NCI-H2081 (cell line): ENCODE measurements at places on chromosomes 7 and 10.

DNA sequence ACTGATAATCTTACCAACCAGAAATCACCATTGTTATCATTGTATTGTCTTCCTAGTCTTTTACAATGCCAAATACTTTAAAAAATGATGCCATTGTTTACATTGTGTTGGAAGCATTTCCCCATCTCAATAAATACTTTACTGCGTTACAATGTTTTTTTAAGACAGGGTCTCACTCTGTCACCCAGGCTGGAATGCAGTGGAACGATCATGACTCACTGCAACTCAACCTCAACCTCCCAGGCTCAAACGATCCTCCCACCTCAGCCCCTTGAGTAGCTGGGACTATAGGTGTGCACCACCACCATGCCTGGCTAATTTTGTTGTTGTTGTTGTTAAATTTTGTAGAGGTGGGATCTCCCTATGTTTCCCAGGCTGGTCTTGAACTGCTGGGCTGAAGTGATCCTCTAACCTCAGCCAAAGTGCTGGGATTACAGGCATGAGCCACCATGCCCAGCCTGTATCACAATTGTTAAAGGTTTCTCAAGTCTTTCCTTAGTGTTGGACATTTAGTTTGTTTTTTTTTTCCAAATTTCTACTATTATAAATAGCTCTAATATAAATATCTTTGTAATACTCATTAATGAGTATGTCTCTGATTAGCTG is 13.5 kb downstream of the LRMDA start:
- DNase-seq, result no peak

DNA sequence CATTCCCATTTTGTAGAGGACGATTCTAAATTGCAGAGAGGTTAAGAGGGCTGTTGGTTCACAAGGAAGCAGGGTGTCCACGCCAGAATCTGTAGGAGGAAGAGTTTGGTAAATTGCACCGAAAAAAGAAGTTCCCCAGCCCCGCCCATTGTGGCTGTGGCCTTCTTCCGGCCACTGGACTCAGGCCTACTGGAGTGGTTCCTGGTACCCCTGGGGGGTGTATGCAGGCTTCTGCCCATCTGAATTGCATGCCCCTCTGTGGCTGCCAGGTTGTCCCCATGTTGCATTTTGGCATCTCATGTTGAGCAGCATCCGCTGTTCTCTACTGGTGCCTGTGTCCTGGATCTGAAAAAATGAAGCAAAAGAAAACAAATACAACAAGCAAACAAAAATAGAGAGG is 234.2 kb downstream of the WDR11 start:
- DNase-seq, result no peak

DNA sequence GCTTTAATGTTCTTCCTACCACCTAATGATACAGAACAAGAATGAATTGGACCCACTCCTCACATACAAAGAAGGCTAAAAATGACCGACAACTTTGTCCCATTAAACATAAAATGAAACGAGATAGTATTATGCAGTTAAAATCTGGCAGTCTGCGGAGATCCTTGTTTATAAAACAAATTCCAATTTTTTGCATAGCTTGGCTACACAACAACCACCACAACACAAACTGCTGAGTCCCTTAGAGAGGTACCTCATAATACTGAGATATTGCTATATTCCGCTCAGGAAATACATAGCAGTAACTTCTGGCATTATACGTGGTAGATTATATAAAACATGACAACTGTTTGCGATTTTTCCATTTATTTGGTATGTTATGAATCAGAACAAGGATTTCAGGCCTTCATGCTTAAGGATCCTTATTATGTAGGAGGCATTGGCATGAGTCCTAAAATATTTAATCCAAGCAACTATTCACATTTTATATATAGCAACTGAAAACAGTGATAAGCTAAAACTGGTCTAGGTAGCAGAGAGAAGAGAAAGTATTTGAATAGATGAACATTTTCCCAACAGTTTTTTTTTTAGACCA is 96.0 kb downstream of the ANK3 start:
- no peak for DNase-seq

DNA sequence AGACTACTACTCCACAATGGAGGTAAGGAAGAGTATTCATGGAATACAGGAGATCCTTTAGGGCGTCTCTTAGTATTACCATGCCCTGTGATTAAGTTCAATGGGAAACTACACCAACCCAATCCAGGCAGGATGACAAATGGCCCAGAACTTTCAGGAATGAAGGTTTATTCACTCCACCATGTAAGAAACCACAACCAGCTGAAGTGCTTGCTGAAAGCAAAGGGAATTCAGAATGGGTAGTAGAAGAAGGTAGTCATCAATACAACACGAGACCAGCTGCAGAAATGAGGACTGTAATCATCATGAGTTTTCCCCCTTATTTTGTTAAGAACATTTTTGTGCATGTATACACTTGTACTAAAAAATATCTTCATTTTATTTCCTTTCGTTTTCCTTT is 76.6 kb downstream of the GPR37 start:
- no peak for DNase-seq

DNA sequence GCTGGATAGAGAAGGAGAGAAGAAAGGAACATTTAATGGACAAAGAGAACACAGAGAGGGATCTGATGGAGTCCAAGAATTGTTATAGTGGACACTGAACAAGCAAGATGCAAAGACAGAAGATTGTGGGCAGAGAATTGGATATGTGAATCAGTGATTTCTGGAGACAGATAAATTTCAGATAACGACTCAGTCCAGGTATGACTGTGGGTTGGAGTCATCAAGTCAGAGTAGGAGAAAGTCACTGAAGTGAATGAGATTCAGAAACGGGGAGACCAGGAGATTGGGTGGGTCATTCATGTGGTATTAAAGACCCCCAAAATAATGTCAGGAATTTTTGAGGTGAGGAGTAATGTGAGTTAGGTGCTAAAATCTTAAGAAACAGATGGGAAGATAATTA is 23.0 kb downstream of the ASB4 start:
- DNase-seq, result no peak

- DNase-seq, result no peak
Observed at GRCh38 chr10:131996466-131997365, 15.0 kb upstream of the BNIP3 start.

DNA sequence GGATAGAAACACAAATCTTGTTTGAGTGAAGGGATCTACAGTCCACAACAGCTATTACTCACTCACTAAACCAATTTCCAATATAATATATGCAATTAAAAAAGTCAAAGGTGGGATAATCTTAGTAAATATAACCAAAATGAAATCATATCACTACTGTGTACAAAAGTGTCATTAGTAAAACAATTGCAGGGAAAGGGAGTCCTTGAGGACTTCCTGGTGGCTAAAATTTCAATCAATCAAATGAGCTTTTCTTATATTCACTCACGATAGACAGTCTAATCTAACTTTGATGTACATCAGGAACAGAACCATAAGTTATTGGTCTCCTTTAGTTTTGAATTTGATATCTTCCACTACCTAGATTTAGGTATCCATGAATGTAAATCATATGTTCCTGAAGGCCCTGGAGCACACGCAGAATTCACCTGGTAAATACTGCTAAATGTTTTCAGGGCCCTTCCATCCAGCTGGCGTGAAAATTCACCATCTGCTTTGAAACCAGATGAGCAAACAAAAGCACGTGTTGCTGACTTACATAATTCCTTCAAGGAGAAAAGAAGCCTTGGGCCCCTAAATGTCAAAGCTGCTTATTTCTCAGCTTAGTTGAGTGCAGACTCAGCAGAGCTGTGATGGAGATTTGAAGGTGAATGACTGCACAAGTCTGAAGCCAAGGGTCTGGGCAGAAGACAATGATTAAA is 159.3 kb upstream of the TMEM196 start:
- peak; percentile 60 for DNase-seq

- no peak for DNase-seq
Observed at GRCh38 chr7:66877577-66878300, 43.3 kb upstream of the TMEM248 start.
